ENCODE measurements at places on chromosomes 13 and 19.
A peak's percentile ranks its signal among the peaks of the same experiment; 100 is the strongest.

GRCh38 chr19:2041683-2042484, 9.2 kb downstream of the MKNK2 start:
- DNase-seq: peak; percentile 100

- no peak for DNase-seq
These were observed 12.2 kb downstream of the ZNF439 start for GRCh38 chr19:11860721-11861120.

DNA sequence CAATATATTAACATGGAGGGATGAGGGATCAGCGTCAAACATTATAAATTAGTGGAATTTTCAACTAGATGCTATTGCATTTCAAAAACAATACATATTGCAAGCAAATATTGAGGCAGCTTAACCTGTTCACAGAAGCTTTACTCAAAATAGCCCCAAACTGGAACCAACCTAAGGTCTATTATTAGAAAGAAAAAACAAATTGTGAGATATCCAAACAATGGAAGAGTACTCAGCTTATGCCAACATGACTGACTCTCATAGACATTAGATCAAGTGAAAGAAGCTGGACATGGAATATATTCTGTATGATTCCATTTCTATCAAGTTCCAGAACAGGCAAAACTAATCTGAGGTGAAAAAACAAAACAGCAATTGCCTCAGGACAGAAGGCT, 27.6 kb upstream of the NEK3 start:
- no peak for DNase-seq

GRCh38 chr13:27442071-27442647, 8.2 kb downstream of the MTIF3 start:
- no peak for DNase-seq

DNA sequence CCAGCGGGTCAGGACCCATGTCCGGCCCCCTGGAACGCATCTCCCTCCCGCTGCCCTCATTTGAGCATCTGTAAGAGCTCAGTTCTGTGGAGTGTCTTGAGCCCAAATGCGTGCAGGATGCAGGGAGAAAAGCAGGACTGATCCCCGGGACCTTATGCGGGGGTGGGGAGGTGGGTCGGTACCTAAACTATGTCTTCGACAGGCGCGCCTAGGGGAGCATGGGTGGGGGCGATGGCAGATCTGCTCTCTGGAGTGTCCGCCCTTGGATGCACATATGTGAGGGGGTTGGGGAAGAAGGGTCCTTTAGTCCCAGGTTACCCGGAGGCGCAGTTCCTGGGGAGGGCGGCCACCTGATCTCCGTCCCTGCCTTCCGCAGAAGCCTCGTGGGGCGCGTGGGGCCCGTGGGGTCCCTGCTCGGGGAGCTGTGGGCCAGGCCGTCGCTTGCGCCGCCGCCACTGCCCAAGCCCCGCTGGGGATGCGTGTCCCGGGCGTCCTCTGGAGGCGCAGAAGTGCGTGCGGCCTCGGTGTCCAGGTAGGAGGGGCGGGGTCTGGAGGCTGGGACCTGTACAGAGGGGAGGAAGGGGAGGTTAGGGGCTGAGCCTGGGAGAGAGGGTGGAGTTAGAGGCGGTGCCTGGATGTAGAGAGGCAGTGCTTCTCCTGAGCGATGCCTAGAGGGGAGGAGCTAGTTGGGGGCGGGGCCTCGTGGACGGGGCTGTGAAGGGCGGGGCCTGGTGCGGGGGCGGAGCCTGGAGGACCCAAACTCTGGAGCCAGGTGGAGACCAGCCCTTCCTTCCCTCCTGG, 2.9 kb downstream of the CILP2 start:
- peak; percentile 90 for DNase-seq

DNA sequence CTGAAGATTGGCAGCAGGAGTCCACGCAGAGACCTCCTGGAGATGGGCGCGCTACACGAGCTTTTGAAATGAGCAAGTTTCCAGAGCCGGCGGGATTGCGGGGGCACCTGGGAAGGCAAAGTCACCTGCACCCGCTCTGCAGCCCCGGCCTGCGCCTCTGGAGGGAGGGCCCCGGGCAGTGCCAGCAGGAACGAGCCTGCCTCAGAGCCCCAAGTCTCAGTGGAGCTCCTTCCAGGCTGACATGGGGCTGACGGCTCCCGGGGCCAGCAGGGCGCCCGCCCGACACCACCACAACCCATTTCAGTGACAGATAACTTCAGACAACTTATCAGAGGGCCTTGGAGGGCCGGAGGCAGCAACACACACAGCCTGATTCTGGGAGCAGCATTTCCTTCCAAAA, 45.0 kb downstream of the RASA3 start:
- DNase-seq: no peak
